ENCODE measurements at places on chromosomes 2 and 18. TPM values are rescaled to one million over a fixed set of nuclear protein-coding genes. Genes with fewer than 3 reads are reported as not detected.

Gene TFPI
- 99.4 TPM for total RNA-seq

- no peak for DNase-seq
Observed at GRCh38 chr2:234606896-234607295, 110.0 kb upstream of the ARL4C start.

DNA sequence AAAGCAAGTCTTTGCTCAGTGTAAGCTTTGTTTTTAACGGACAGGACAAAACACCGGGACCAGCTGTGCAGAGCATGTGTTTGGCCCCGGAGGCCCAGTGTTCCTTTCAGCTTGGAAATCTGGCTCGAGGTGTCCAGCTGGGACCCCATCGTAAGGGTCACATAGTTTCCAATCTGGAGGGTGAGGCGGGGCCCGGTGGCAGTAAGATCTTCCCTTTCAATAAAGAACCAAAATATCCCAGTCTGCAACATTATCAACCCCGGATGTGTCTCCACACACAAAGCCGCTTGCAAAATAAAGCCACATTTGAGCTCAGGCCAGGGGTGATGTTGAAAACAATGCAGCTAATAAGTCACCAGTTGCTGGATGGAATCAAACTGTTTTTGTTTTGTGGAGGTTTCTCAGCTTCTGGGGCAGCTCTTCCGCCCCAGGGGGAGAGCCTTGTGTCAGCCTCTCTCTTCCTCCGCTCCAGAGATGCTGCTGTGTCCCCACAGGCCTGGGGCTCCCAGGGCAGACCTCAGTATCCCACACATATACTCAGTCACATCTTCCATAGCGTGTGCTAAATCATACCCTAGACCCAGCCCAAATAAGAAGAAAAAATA lies 138.6 kb upstream of the GLI2 start:
- DNase-seq = peak; percentile 51

GRCh38 chr2:203328760-203329540 lies 756 bp downstream of the ABI2 start:
- DNase-seq = peak; percentile 40

- no peak for DNase-seq
Observed at GRCh38 chr2:120712180-120712681, 23.4 kb upstream of the GLI2 start.
